ENCODE measurements at places on chromosomes 5 and 9. TPM values are rescaled to one million over a fixed set of nuclear protein-coding genes. Genes with fewer than 3 reads are reported as not detected.
A peak's percentile ranks its signal among the peaks of the same experiment; 100 is the strongest.

The PRRC2B gene
- 137 TPM for total RNA-seq

The SLC6A18 gene
- not detected for total RNA-seq

DNA sequence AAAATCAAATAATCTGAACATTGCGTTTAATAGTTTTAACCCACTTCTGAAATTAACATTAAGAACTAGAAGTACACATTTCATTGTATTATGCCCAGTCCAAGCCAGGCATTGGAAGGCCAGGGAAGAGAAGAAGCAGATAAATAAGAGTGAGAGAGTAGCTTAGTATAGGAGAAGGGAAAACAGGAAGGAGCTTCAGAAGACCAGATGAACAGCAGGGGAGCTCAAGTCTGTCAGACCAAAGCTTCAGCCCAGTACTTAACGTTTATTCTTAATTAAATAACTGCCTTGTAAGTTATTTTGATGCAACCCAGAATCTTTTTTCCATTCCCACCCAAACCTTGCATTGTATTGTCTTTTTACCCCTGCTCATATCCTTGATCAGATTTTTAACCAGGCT is 11.5 kb upstream of the FAM120AOS start:
- H3K27me3 ChIP-seq, result no peaks in the 10 kb centered on the region
- H3K4me1 ChIP-seq, result peaks cover 46% of the 10 kb centered on the region
- H3K4me3 ChIP-seq, result no peak overlapping the region
- H3K36me3 ChIP-seq, result peaks cover 18% of the 10 kb centered on the region
- no peak for DNase-seq

DNA sequence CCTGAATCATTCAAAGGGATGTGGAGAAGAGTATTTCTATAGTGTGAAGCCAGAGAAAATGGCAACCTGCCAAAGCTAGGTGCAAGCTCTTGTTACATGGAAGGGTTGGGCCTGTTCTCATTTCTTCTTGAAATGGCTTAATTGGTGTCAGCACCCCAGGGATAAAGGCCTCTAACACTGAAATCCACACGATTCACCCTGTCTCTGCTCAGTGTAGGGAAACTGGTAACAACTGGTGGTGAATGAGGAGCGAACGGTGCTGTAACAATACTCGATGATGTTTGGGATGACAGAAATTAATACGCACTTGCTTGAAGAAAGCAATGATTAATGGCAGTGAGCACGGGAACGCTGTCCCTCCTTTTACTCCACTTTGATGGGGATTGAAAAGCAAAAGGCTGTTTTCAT is 16.2 kb downstream of the PBX3 start:
- H3K27me3 ChIP-seq, result no peaks in the 10 kb centered on the region
- H3K4me1 ChIP-seq, result no peaks in the 10 kb centered on the region
- H3K27ac ChIP-seq, result no peak overlapping the region
- H3K36me3 ChIP-seq, result no peaks in the 10 kb centered on the region
- no peak for DNase-seq
- H3K4me3 ChIP-seq, result no peak overlapping the region

GRCh38 chr9:108727580-108728111 is 128.1 kb downstream of the ACTL7B start:
- H3K27me3 ChIP-seq, result peaks cover 2% of the 10 kb centered on the region
- no peak overlapping the region for H3K4me3 ChIP-seq
- no peaks in the 10 kb centered on the region for H3K36me3 ChIP-seq
- no peaks in the 10 kb centered on the region for H3K4me1 ChIP-seq

The MYMK gene
- total RNA-seq, result not detected

GRCh38 chr5:61768692-61769281 is 436.7 kb downstream of the ZSWIM6 start:
- DNase-seq, result peak; percentile 71
- H3K27me3 ChIP-seq, result peaks cover 89% of the 10 kb centered on the region
- H3K4me3 ChIP-seq, result no peak overlapping the region
- no peak overlapping the region for H3K27ac ChIP-seq
- H3K4me1 ChIP-seq, result peaks cover 8% of the 10 kb centered on the region
- H3K36me3 ChIP-seq, result no peaks in the 10 kb centered on the region

GRCh38 chr5:145636371-145636770 is 198.8 kb downstream of the PRELID2 start:
- no peak overlapping the region for H3K4me3 ChIP-seq
- peaks cover 14% of the 10 kb centered on the region for H3K4me1 ChIP-seq
- H3K36me3 ChIP-seq, result no peaks in the 10 kb centered on the region

The CDX1 gene
- total RNA-seq, result not detected

DNA sequence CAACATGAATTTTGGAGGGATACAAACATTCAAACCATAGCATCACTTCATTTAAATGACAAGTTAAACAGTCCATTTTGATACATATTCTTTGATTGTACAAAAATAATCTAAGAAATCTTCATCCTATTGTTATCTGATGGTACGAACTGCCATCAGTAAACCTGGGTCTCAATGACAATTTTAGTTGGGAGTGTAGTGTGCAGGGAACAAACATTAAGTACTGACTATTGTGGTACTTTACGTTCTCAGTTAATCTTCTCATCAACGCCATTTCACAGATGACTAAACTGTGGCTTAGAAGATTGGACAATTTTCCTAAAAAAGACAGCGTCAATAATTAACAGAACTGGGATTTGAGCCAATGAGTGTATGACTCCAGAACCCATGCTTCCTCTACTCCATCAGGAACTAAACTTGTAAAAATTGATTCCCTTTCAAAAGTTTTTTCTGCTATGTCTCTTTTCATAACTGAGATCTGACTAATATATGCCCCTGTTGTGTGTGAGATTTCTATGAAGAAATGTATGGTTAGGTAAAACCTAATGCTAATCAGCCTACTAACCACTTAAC is 21.1 kb downstream of the TNPO1 start:
- H3K4me1 ChIP-seq, result peaks cover 77% of the 10 kb centered on the region
- no peak overlapping the region for H3K4me3 ChIP-seq
- H3K36me3 ChIP-seq, result no peaks in the 10 kb centered on the region
- no peaks in the 10 kb centered on the region for H3K27me3 ChIP-seq
- DNase-seq, result no peak
- H3K27ac ChIP-seq, result peak overlapping the region; percentile 5

DNA sequence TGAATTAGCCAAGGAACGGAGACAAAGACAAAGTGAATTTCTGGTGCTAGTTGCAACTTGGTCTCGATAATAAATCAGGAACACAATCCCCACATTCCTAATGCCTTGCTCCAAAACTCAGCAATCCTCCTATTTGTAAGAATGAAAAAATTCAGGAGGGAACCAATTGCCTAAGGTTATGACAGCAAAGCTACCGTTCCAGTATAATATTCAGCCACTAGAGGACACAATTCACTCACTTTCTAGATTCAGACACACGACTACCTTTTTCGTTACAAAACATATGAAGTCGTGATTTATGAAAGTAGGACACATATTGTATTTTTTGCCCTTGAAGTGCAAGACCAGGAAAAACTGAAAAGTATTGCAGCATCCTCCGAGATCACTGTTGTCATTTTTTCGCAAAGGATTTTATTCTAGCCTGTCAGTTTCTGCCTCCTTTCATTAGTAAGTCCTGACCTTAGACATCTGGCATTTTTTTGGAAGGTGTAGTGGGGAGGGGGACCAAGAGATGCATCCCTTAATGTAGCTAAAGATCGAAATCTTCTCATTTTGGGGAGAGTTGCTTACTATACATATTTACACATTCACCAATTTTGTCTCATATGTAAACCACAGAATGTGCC is 133.1 kb downstream of the DOCK8 start:
- DNase-seq, result no peak
- no peak overlapping the region for H3K4me3 ChIP-seq
- H3K27ac ChIP-seq, result no peak overlapping the region
- no peaks in the 10 kb centered on the region for H3K36me3 ChIP-seq

DNA sequence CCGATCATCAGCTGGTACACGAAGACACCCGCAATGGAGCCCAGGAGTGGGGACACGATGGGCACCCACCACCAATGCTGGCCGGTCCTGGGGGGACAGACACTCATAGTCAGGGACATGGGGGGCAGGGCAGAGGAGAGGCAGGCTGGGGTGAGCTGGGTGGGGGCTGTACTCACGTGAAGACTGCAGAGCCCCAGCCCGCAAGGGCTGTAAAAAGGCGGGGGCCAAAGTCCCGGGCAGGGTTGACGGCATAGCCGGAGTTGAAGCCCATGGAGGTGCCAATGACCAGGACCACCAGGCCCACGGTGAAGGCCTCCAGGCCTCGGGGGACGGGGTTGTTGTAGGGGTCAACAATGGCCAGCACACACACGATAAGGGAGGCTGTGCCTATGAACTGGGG is 5.3 kb downstream of the AQP3 start:
- DNase-seq, result no peak
- H3K4me1 ChIP-seq, result peaks cover 35% of the 10 kb centered on the region
- H3K27me3 ChIP-seq, result no peaks in the 10 kb centered on the region
- no peak overlapping the region for H3K4me3 ChIP-seq

The SOX30 gene
- 0.09 TPM for total RNA-seq

DNA sequence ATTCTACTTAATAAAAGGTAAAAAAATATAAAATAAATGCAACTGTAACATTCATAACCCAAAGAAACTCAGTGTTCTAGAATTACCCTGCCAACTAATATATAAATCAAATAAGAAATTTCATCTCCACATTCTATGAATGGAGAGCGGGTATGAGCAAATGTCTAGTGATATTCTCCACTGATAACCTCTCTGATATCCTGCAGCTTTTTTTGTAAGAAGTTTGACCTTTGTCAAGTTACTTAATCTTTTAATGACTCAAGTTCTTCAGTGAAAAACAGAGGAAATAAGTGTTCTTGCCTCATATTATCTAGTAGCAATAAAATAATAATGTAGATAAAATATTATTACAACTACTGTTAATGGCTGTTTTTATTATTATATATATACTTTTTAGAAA is 1275.6 kb upstream of the CDH9 start:
- no peaks in the 10 kb centered on the region for H3K27me3 ChIP-seq
- no peak for DNase-seq
- no peak overlapping the region for H3K27ac ChIP-seq
- H3K4me3 ChIP-seq, result no peak overlapping the region
- H3K36me3 ChIP-seq, result no peaks in the 10 kb centered on the region

The OGN gene
- total RNA-seq, result not detected

- no peaks in the 10 kb centered on the region for H3K4me1 ChIP-seq
- no peaks in the 10 kb centered on the region for H3K27me3 ChIP-seq
- DNase-seq, result no peak
- no peak overlapping the region for H3K27ac ChIP-seq
These were observed 518.9 kb downstream of the CTNND2 start for GRCh38 chr5:11385251-11385900.

DNA sequence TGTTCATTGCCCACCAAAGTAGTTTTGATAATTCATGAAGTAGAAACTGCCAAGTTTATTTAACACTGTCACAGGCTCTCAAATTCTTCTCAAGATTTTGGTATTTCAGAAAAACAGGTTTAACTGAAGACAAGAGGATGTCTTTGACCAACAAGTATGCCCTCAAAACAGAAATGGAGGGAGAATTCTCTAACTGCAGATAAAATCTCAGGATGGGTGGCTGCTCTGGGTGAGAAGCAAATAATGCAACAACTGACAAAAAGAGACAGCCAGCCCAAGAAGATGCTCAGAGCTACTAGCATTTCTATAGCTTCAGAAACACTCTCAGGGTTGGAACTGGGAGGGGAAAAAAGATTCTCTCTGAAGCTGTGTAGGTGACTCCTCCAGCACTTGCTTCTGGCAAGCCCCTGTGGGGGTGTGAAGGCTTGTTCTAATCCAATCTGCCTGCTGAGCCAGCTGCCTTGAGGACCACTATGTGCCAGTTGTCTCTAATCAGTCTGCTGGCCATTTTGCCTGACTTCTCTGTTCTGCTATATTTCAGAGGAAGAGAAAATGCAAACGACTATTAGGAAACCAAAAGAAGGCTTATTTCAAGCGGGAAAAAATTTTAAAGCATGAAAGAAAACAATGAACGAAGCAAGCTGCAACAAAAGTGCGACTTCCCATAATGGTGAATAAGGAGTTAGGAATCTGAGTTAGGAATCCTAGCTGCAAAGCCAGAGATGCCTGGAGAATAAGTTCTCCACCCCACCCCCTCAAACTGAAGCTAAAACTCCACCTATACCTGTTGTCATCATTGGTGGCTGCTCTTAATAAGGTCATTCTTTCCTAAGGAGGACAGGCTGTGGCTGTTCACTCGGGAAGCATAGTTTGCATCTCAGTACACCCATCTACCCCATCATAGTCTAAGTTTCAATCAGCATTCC is 147.5 kb downstream of the GNAQ start:
- H3K4me1 ChIP-seq, result peaks cover 35% of the 10 kb centered on the region
- H3K27ac ChIP-seq, result no peak overlapping the region
- H3K36me3 ChIP-seq, result no peaks in the 10 kb centered on the region
- H3K4me3 ChIP-seq, result no peak overlapping the region

GRCh38 chr9:9790216-9790872 is 822.5 kb downstream of the PTPRD start:
- no peaks in the 10 kb centered on the region for H3K36me3 ChIP-seq
- no peak overlapping the region for H3K4me3 ChIP-seq
- H3K27me3 ChIP-seq, result no peaks in the 10 kb centered on the region
- H3K4me1 ChIP-seq, result no peaks in the 10 kb centered on the region
- no peak overlapping the region for H3K27ac ChIP-seq

The KIF20A gene
- 52.6 TPM for total RNA-seq

- no peak overlapping the region for H3K4me3 ChIP-seq
- no peaks in the 10 kb centered on the region for H3K27me3 ChIP-seq
- no peak for DNase-seq
- no peaks in the 10 kb centered on the region for H3K4me1 ChIP-seq
- no peaks in the 10 kb centered on the region for H3K36me3 ChIP-seq
These were observed 335.3 kb upstream of the ADAMTSL1 start for GRCh38 chr9:18138656-18139055.

The CDH18 gene
- total RNA-seq, result not detected

- no peaks in the 10 kb centered on the region for H3K4me1 ChIP-seq
- H3K27me3 ChIP-seq, result no peaks in the 10 kb centered on the region
- H3K36me3 ChIP-seq, result no peaks in the 10 kb centered on the region
- no peak for DNase-seq
- no peak overlapping the region for H3K27ac ChIP-seq
- H3K4me3 ChIP-seq, result no peak overlapping the region
These were observed 603.9 kb downstream of the CDH12 start for GRCh38 chr5:22249209-22249729.

GRCh38 chr5:134224888-134225779 is 739 bp downstream of the PPP2CA start:
- DNase-seq, result peak; percentile 76
- peak overlapping the region; percentile 94 for H3K27ac ChIP-seq
- H3K4me1 ChIP-seq, result peaks cover 44% of the 10 kb centered on the region
- peaks cover 68% of the 10 kb centered on the region for H3K36me3 ChIP-seq
- peak overlapping the region; percentile 93 for H3K4me3 ChIP-seq

- H3K4me1 ChIP-seq, result no peaks in the 10 kb centered on the region
- H3K27me3 ChIP-seq, result no peaks in the 10 kb centered on the region
- no peak for DNase-seq
- no peaks in the 10 kb centered on the region for H3K36me3 ChIP-seq
- H3K27ac ChIP-seq, result no peak overlapping the region
These were observed 25.6 kb downstream of the TMEFF1 start for GRCh38 chr9:100498592-100498991.

Measured in Calu3 (cell line).